ENCODE measurements at places on chromosomes 5 and 9.

DNA sequence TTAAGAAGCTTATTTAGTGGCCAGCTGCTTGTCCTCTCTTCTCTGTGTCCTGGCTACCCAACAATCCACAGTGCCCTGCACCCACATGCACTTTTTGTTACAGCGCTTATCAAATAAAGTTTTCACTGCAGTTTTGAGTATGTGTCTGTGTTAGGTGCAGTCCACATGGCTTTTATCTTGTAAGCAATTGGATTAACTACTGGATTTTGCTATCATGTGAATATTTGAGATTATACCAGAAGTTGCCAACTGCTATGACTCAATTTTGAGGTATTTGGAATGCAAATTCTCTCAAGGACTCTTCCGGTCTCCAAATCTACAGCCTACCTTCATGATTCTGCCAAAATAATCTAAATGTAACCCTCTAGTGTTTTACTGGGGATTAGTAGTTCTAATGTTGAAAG is 690.2 kb downstream of the NR2F1-AS1 start:
- DNase-seq: no peak

DNA sequence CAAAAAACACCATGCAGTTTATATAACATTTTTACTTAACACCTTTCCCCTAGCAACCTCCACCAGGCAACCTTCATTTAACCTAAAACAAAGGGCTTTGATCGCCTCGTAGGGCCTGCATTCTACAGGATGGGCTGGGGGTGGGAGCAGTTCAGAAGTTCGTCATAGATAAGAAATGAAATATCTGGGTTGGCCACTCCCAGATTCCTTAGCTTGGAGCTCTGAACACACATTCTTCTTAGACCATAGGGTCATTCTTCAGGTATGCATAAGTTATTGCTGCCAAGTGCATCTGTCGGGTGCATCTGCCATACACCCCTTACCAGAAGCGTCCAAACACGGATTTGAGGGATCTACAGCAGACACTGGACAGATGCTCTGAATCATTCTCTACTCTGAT is 4.3 kb upstream of the SLC22A5 start:
- no peak for DNase-seq

- no peak for DNase-seq
Measured at GRCh38 chr5:145854651-145855258, 18.1 kb downstream of the GRXCR2 start.

- no peak for DNase-seq
Measured at GRCh38 chr9:72509053-72509452, 12.4 kb upstream of the TMC1 start.

DNA sequence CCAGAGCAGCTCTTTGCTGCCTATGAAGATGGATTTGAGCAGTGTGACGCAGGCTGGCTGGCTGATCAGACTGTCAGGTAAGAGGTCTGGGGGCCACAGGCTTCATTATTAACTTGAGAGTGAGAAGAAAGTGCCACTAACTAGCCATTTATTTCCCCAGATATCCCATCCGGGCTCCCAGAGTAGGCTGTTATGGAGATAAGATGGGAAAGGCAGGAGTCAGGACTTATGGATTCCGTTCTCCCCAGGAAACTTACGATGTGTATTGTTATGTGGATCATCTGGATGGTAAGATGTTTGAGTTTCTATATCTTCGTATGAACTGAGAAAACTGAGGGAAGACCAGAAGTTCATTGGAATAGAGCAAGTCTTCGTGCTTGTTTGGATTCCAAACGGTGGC is 22.1 kb downstream of the VCAN start:
- DNase-seq: no peak

- DNase-seq: no peak
Measured at GRCh38 chr9:82736701-82737100, 326.2 kb downstream of the RASEF start.

DNA sequence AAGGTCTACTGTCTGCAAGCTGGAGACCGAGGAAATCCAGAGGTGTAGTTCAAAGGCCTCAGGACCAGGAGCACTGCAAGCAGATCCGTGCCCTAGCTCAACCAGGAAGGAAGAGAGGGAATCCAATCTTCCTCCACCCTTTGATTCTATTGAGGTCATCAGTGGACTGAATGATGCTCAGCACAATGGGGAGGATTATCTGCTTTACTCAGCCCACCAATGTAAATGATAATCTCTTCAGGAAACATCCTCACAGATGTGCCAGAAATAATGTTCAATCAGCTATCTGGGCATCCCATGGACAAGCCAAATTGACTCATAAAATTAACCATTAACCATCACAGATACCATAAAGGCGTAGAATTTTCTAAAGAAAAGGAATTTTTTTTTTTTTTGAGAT is 92.0 kb downstream of the BASP1 start:
- no peak for DNase-seq

GRCh38 chr9:79946712-79947111 is 374.9 kb downstream of the TLE4 start:
- DNase-seq: no peak

DNA sequence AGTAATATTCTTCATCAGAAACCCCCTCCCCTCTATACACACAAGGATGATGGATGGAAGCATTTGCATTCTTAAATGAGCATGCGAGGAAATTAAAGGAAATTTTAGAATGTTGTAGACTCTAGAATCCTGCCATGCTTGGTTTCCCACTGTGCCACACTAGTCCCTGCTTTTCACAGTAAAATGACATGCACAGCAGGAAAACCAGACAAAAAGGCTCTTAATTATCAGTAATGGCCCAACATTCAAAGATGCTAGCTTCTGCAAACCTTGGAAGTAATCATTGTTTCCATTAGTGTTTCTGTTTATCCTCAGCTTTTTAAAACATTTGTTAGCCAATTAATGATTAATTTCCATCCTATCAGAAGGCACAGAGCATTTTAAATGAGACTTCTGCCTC is 255.8 kb downstream of the SLCO4C1 start:
- no peak for DNase-seq

GRCh38 chr5:76766746-76767145 is 50.8 kb downstream of the F2R start:
- no peak for DNase-seq

DNA sequence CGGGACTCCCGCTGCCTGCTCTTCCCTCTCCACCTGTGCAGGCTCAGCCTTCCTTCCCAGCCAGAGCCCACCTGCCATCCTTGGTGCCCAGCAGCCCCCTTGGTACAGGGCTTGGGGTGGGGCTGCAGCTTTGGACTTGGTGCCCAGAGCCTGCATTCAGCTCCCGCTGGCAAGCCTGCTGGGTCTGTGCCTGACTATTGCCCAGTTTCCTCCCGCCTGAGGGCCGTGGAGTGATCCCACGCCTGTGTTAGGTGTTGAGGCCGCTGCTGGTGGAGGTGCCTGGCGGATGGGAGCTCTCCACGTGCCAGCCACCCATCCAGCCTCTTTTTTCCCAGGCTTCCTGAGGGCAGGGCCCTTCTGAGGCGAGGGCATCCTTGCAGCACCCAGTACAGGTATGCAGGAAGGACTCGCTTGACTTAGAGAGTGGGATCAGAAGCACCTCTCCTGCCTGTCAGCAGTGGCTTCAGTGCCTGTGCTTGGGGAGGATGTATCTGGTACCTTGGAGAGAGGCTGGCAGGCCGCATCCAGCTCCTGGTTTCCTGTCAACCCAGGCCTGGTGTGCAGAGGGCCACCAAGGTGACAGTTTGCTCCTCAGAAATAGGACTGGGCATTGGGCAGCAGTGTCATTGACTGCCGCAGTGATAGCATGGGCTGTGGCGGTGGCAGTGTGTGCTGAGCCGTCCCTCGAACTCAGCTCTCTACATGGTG is 7.8 kb downstream of the RXRA start:
- no peak for DNase-seq

DNA sequence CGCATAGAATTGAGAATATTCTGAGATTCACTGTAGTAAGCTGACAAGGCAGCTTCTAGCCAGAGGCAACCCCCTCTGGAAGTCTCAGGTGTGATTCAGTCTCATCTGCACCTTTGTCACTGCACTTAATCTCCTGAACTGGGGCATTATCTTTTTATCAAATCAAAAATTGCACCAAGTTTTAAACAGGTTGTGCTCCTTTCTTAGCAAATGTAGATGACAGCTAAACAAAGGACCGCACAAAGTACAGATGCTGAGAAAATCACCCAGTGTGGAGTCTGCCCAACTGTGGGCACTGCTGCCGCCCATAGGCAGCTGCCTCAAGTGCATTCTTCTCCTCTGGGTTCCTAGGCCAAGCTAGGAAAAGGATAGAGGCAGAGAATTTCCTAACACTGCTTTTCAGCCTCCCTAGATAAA is 51.1 kb downstream of the STARD4 start:
- DNase-seq: no peak

- no peak for DNase-seq
Measured at GRCh38 chr9:125258832-125259534, 2.6 kb upstream of the GAPVD1 start.

- DNase-seq: peak; percentile 36
Measured at GRCh38 chr9:136342181-136343120, 15.1 kb downstream of the GPSM1 start.

GRCh38 chr5:40402007-40402364 is 277.7 kb upstream of the PTGER4 start:
- no peak for DNase-seq

GRCh38 chr9:122216798-122217418 is 11.8 kb downstream of the LHX6 start:
- DNase-seq: no peak

DNA sequence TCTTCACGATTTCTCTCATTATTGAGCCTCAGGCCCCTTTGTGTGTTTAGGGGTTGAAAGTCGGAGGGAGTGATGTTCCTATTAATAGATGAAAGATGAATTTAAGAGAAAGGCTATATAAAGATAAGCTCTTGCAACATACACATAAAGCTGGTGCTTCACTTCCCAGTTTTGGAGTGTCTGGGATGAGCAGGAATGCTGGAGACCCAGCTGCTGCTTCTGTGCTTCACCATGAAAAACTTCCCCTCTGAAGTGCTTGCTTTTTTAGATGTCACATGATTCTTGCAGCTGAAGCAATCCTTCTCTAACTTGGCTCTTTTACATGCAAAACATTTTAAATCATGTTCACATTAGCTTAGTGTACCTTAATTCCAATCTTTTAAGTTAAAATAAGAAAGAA is 19.7 kb upstream of the SNCAIP start:
- no peak for DNase-seq

- DNase-seq: no peak
Measured at GRCh38 chr9:93357649-93358048, 93.8 kb upstream of the FAM120A start.

GRCh38 chr5:119071561-119071995 is 691 bp downstream of the DMXL1 start:
- DNase-seq: no peak

GRCh38 chr5:72436796-72437471 is 70.3 kb downstream of the ZNF366 start:
- DNase-seq: no peak

GRCh38 chr9:121741228-121741918 is 89.9 kb downstream of the DAB2IP start:
- no peak for DNase-seq

- DNase-seq: no peak
Measured at GRCh38 chr9:137918331-137919094, 40.9 kb downstream of the CACNA1B start.

GRCh38 chr5:105506692-105507277 is 1944.2 kb upstream of the NUDT12 start:
- DNase-seq: no peak

- DNase-seq: no peak
Measured at GRCh38 chr5:135386886-135387628, 12.0 kb downstream of the MACROH2A1 start.

- DNase-seq: no peak
Measured at GRCh38 chr9:292915-293314, 78.2 kb downstream of the DOCK8 start.

DNA sequence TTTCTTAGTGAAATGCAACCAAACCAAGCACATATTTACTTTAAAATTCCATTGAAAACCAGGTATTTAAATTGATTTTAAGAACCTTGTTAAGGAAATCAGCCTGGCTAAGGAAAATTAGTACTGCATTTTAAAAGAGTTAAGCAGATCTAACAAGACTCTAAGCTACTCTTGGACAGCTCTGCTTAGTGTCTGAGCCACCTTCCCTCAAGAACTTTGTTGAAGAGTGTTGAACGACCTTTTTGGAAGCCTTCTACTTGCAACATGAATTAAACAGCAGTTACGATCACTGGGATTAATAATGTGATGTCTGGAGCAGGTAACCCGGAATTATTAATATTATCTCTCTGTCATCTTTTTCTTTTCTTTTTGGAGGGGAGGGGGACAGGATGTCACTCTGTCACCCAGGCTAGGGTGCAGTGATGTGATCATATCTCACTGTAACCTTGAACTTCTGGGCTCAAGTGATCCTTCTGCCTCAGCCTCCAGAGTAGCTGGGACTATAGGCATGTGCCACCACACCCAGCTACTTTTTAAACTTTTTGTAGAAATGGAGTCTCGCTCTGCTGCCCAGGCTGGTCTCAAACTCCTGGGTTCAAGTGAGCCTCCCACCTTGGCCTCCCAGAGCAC is 74.7 kb downstream of the ANKRD55 start:
- DNase-seq: no peak

DNA sequence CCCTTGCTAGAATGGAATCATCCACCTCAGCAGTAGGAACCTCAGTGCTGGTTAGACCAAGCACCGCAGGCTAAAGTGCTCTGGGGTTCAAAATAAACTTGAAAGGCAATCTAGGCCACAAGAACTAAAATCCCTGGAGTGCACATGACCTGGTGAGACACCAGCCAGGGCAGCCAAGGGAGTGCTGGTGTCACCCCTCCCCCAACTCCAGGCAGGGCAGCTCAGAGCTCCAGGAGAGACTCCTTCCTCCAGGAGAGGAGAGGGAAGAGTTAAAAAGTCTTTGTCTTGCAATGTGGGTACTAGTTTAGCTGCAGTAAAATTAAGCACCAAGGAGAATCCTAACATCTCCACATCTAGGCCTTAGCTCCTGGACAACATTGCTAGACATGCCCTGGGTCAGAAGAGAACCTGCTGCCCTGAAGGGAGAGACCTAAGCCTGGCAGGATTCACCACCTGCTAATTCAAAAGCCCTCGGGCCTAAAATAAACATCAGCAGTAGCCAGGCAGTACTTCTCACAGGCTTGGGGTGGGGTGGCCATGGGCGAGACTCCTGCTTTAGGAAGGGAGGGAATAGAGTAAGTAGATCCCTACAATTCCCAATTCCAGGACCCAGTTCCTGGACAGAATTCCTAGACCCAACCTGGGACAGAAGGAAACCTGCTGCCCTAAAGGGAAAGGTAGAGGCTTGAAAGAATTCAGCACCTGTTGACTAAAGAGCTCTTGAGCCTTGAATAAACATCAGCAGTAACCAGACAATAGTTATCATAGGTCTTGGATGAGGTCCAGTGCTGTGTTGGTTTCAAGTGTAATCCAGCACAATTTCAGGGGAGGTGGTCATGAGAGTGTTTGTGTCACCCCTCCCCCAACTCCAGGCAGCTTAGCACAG is 25.8 kb downstream of the UGT3A2 start:
- no peak for DNase-seq
